Stimulated activated CD8-positive, alpha-beta memory T cell treated with anti-CD3 and anti-CD28 coated beads, Interleukin-2, amount 100 ng/mL, for 48 hours (primary cell): ENCODE measurements at places on chromosomes 5 and 9.

GRCh38 chr9:82538634-82539033, 524.3 kb downstream of the RASEF start:
- no peak for DNase-seq

DNA sequence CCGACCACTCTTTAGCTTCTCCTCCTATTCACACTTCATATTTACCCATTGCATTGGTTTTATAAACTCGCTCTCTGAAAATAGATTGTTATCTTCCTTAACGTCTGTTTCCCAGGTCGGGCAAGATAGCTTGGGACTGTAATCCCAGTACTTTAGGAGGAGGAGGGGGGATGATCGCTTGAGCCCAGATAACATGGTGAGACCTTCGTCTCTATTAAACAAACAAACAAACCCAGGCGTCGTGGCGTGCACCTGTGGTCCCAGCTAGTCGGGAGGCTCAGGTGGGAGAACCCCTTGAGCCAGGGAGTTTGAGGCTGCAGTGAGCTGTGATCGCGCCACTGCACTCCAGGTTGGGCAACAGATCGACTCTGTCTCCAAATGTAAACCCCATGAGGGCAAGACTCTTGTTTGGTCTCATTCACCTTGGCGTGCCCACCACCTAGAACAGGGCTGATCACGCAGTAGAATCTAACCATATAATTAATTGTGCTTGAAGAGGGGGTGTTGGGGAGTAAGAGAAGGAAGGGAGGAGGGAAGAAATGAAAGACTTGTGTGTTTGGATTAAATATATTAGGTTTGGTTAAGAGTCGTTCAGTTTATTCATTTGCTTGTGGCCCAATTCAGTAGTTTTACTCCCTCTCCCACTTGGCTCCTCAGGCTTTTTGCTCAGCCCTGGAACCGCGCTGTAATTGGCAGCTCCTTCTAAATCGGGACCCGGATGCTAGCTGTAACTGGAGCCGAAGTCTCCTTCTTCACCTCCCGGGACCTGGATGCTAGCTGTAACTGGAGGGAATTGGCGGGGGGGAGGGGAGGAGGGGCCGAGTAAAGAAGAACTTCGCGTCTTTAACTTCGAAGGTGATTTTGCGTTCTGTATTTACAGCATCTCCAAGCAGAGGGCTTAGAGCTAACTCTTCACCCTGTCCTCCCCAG, 24.9 kb downstream of the CDKN2A start:
- no peak for DNase-seq

GRCh38 chr5:170479484-170479883, 24.3 kb upstream of the KCNIP1 start:
- no peak for DNase-seq

DNA sequence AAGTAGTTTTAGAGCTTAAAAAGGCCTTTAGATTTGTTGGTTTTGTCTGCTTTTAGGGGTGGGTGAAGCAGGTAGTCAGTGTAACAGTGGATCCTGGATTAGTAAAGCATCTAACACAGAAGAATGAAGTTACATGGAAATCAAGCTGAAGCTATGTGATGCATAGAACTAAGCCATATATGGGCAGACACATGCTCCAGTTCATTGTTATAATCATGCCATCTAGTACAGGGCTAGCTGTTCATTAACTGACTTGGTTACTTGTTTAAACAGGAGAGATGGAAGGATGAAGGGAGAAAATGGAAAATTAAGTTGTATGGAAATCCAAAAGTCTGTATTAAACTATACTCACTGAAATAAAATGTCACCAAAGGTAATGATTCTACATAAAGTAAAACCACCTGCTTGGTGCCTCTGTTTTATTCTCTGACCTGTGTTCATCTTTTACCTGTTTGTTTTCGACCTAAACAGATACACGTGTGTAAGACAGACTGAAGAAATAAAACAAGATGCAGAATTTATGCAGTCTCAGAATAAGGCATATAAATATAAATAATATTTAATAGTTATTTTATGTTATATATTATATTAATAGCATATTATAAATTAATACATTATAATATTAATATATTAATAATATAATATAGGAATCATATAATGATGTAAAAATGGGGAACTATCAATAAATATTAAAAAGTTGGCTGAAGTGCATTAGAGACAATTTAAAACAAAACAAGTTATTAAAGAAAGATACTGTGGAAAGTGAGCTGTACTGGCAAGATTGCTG, 33.9 kb downstream of the MRPS30 start:
- no peak for DNase-seq

DNA sequence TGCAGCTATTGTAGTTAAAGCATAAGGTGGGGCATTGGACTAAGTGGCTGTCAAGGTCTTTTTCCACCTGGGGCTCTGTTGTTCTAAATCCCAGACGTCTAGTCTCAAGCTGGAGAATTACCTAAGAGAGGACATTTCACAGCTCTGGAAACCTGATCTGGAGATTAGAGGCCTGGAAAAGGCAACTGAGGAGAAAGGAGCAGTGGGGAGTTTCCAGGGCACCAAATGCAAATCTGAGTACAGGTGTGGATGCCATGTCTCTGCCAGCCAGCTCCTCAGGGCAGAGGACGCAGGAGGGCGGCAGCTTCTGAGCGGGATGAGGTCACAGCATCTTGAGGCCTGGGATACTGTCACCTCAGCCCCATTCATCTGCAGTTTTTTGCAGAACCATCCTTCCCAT, 65.2 kb downstream of the PPARGC1B start:
- no peak for DNase-seq

DNA sequence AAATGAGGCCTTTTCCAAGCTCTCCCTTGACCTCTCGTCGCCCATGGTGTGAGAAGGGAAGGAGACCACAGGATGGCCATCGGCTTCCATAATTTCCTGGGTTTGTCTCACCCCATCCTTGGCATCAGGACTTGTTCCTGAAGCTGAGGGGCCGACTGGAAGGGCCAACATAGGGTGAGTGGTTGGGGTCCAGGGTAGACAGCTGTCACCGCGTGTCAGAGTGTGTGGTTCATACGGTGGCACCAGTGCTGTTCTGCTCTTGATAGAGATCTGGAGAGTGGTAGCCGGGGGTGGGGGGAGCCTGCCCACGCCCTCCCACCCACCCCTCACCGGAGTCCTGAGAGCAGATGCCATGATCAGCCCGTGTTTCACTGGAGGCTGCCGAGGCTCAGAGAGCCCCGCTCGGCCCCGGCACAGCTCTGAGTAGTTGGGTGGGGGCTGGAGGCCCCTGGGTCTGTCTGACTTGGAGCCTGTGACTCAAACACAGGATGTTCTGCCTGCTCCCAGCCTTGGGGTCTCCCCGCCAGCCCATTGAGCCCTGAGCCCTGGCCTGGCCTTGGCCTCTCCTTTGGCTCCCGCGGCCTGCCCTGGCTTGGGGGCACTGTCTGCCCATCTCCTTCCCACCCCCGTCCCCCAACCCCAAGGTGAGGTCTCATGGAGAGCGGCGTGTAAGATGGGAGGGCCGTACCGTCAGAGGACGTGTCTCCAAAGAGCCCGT, 53.1 kb upstream of the IER5L start:
- DNase-seq: no peak

DNA sequence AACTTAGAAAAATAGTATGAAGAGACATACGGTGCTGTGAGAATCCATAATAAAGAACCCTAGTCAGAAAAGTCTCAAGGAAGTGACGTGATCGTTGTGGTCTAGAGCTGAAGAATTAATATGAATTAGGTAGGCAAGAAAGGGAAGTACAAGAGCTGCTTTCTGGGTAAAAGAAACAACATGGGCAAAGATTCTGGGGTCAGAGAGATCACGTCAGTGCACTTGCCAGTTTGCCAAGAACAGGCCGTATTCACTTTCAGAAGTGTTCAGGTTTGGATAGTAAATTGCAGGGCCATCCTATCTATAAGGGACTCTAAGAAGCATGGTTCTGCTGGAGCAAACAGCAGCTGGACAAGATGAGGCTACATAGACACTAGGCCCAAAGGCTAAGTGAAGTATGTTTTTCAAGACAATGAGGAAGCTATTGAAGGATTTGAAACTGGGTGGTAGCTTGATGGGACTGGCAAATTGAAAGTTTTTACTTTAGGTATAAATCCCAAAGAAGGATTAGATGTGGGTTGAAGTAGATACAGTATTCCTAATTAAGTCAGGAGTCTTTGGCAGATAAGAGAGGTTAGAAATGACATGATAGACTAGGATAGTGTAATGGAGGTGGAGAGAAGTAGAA, 4.8 kb upstream of the CHD1 start:
- no peak for DNase-seq

- DNase-seq: no peak
Observed at GRCh38 chr5:83450183-83450966, 21.2 kb upstream of the VCAN start.

GRCh38 chr5:175021841-175022625, 297.7 kb downstream of the MSX2 start:
- no peak for DNase-seq

DNA sequence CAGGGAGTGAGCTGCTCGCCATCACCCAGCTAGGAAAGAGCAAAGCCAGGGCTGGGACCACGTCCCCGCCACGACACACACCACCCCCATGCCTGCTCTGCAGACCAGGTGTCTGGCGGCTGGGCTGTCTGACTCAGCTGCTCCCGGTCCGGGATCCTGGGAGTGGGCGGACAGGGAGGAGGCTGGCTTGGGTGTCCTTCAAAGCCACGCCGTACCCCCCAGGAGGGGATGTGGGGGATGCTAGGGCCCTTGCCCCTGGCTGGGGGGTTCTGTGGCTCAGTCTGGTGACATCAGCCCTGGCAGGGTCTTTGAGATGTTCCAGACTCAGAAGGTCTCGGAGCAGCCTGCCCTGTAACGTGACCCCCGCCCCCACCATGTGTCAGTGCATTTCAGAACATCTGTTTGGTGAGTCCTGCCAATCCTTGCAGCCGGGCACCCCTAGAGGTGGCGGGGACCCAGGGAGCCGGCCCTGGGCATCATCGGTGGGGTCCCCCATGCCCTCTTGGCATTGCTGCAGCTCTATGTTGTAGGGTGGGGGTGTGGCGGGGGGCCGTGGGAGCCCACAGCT, 62.3 kb downstream of the HMCN2 start:
- DNase-seq: no peak

DNA sequence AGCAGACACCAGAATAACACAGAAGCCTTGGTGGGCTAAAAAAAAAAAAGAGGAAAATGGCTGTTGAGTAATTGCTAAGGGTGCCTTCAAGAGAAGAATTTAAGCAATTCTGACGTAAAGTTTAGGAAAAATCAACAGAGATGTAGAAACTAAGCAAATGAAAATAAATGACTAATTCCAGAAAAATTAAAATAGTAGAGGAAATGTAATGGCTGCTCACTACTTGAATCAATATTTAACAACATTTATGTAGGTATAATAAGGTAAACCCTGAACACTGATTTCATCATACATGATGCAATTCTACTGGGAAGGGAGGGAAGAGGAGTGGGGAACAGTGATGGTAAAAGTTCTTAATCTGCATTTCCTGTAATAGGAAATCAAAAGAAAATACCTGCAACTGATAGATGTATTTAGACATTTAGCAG, 41.4 kb downstream of the PUM3 start:
- DNase-seq: no peak
